ENCODE measurements at places on chromosomes 4 and X. TPM values are rescaled to one million over a fixed set of nuclear protein-coding genes. Genes with fewer than 3 reads are reported as not detected.
A peak's percentile ranks its signal among the peaks of the same experiment; 100 is the strongest.

DNA sequence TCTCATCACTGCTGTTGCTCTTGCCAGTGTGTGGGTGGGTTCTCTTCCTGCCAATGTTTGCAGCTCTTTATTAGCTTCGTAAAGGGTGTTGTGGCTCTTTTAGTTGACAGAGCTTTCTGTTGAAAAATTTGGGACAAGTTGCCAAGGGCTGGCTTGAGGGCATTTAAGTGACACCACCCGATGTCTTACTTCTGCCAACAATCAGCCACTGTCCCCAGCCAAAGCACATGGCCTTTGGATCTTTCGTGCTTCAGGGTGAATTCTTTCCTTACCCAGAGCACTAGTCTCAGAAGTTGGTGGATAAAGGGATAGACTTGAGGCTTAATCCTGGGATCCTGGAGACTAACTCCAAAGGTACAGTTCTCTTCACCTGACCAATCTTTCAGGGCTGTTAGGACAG lies 113.6 kb downstream of the SOX3 start:
- DNase-seq, result no peak

The RAB9A gene
- total RNA-seq, result 27.6 TPM

The CDS1 gene
- total RNA-seq, result 8.8 TPM

DNA sequence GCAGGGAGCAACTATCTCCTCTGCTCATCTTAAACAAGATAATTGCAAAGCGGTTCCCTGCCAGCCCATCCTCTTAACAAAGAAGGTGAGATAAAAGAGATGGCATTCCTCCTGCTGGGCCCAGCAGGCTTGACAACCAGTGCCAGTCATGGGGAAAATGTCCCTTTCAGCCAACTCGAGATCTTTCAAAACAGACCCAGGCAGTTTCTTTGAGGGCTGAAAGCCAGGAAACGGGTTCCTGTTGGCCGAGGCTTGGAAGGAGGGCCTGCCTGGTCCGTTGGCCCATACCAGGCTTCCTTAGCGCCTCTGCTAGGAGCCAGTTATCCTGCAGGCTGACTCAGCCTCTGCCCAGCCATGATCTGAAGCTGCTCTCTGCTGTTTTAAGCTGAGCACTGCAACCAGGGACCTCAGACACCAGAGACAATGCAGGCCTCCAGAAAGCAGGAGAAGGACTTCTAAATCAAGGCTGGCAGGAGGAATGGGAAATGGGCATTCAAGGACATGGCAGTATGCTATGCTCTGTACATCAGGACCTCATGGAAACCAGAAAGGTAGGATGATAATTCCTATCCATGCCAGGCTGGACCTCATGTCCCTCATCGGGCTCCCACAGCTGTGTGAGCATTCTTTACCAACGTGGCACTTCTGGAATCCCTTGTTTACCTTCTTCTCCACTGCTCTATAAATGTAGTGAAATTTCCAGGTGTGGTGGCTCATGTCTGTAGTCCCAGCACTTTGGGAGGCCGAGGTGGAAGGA lies 42.4 kb upstream of the SLC2A9 start:
- peak; percentile 50 for DNase-seq

GRCh38 chrX:2928191-2928582 lies 952 bp downstream of the ARSD start:
- no peak for DNase-seq

GRCh38 chr4:187603093-187604025 lies 392.2 kb upstream of the ZFP42 start:
- DNase-seq, result no peak

The SSX4B gene
- not detected for total RNA-seq

DNA sequence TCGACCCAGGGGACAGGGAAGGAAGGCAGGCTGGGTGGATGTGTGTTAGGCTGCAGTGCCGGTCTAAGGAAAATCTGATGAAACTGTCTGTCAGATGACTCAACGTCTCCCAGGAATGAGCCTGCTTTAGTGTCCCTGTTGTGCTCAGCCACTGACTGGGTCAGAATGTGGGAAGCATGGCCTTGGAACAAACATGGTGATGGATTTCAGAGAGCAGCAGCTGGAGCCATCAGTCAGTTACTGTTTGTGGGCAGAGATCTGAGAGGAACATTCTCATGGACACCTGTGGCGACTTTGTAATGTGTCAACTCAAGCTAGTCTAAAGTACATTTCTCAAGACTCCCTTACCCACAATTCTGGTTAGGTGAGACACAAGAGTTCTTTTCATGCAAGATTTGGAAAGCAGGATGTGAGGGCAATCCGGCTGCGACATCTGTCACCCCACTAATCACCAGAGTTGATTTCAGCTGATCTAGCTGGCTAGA lies 63.2 kb downstream of the ANAPC10 start:
- DNase-seq, result no peak

- no peak for DNase-seq
These were observed 146.1 kb downstream of the SHOX start for GRCh38 chrX:776529-777230.

- DNase-seq, result no peak
These were observed 181.2 kb downstream of the AFF2 start for GRCh38 chrX:148681605-148682004.

The CXorf49 gene
- not detected for total RNA-seq

The SPANXC gene
- total RNA-seq, result not detected

DNA sequence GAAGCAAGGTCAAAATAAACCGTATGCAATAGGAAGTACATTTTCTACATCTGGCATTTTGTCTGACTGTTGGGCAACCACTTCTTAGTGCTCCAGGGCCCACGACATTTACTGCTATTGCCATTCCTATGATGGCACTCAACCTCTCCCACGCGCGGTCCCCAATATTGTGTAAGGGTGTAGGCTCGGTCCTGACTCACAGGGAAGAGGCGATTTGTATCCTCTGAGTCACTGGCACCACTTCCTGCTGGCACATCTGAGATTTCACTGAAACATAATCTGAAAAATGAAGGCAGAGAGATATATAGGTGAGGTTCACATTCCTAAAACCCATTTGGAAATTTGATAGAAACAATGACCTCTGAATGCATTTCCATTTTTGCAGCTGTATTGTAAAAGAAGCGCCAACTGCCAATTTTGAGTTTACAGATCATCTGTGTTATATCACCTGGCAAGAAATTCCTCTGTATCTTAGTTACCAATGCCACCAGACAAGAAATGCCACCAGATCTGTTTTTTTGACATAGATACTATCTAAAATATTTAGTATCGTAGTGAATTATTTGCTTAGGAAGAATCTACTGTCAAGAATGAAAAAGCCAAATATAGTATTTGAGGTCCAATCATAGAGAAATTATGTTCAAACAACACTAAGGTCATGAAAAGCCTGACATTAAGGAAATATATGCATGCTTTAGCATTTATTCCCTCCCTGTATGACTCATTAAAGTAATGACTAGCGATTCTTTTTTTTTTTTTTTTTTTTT lies 9.8 kb downstream of the EREG start:
- DNase-seq, result no peak

GRCh38 chrX:108516184-108516583 lies 76.5 kb downstream of the COL4A5 start:
- DNase-seq, result no peak

Measured in uterus (tissue), 4 donors.